IPS DF 6.9 (cell line): ENCODE measurements at places on chromosomes 7 and 10.

DNA sequence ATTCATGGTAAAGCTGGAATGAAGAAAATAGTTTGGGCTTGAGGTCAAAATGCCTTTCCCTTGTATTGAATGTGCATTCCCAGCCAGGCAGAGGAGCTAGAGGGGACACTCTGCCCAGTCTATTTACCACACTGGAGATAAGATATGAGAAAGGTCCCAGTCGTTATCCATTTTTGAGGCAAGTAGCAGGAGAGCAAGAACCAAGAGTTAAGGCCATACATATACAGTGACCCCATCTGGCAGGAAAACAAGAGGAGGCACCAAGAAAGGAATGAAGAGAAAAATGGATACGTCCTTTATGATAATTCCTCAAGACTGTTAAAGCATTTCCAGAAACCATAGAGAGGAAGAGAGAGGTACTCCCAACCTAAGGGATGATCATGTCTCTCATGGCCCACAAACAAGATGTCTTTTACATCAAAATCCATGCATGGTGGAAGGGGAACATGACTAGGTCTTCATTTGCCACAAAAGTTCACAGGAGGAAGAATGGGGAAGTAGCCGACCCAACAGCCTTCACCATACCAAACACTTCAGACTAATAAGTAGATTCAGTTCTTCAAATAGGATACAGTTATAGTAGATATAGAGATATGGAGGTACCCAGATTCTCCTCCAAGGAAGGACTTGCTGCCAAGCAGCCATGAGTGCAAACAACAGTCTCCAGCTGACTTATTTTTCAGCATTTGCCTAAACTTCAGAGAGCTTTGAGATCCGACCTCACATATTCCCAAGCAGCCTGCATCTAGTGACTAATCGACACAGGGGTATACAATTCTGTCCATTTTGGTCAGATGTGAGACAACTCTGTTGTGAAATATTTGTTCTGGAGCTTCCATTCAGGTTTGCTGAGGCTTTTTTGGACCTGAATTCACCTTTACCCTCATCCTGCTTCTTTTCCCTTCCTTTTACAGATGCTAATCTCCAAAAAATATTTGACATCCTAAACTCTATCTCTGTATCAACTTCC, 61.1 kb upstream of the CCDC71L start:
- DNase-seq = no peak

- no peak for DNase-seq
These were observed 94.0 kb downstream of the SLC37A3 start for GRCh38 chr7:140304191-140304799.

DNA sequence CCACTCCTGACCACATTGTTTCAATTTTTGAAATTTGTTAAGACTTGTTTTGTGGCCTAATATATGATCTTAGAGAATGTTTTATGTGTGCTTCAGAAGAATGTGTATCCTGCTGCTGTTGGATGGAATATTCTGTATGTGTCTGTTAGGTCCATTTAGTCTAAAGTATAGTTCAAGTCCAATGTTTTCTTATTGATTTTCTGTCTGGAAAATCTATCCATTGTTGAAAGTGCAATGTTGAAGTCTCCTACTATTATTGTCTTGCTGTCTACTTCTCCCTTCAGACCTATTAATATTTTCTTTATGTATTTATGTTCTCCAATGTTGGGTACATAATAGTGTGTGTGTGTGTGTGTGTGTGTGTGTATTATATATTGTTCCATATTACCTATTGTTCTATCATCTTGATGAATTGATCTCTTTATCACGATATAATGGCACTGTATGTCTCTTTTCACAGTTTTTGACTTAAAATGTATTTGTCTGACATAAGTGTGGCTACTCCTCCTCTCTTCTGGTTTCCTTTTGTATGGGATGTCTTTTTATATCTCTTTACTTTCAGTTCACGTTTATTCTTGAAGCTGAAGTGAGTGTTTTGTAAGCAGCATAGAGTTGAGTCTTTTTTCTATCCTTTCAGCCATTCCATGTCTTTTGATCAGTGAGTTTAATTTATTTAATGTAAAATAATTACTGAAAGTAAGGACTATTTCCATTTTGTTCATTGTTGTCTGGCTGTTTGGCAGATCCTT, 61.3 kb downstream of the AKR1D1 start:
- no peak for DNase-seq

GRCh38 chr10:109173121-109173520, 750.2 kb downstream of the XPNPEP1 start:
- no peak for DNase-seq

DNA sequence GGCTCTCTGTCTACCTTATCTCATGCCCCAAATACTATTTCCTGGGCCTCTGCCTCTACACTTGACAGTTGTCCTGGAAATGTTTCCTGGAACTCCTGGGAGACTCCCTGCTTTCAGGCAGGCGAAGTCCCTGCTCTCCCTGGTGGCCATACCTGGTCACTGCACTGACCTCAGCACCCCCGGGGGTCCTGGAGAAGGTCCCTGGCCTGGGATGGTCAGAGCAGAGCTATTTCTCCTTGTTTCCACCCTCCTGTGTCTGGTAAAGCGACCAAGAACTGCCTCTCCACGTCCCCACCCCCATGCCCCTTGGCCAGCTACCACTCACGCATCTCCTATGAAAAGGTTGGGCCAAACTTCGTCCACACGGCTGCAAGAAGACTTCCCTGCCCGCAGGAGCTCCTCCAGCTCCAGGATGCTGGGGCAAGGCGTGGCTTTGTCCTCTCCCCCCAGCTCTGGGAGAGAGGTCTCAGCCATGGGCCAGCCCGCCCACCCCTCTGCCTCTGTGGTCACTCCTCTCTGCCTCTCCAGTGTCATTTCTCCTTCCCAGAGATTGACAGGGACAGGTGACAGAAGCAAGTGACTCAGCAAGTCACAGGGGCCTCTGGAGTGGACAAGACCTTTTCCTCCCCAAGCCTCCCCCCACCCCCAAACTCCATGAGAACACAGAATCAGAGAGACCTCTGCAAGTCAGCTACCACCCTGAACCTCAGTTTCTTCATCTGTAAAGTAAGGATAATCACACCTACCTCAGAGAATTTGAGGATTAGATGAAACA, 2.6 kb upstream of the SAMD8 start:
- DNase-seq = no peak

DNA sequence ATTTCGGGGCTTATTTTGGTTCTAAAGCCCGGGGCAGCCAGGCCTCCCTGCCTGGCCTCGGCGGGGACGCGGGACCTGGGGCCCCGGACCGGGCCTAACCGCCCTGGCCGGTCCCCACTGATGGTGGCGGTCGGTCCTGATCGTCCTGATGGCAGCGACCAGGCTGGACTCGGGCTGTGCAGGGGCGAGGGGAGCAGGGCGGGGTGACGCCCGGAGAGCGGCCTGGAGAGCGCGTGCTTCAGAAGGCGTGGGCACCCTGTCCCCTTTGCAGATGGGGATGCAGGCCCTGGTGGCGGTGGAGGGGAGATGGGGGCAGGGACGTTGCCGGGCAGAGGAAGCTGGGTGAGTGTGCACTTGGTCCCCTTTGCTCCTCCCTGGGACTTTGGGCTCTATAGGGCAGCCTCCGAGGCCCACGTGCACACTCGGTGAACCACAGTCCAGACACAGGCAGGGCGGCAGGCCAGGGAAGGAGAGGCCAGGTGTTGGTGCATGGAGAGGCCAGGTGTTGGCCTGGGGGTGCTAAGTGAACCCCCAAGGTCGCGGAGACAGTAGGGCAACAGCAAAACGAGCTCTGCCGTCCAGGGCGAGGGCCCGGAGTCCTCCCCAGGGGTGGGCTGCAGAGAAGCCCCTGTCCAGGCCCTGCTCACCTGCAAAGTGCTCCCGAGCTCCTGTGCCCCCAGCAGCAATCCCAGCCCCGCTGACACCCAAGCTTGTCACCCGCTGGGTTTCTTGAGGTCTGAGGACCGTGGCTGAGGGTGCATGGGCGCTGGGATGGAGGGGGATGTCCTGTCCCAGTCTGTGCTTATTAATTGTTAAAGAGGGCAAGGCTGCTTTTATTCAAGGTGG, 42.4 kb upstream of the FAM20C start:
- no peak for DNase-seq
